ENCODE measurements at places on chromosomes 7 and 10.

- DNase-seq: no peak
Measured at GRCh38 chr7:25289518-25289917, 61.2 kb upstream of the NPVF start.

DNA sequence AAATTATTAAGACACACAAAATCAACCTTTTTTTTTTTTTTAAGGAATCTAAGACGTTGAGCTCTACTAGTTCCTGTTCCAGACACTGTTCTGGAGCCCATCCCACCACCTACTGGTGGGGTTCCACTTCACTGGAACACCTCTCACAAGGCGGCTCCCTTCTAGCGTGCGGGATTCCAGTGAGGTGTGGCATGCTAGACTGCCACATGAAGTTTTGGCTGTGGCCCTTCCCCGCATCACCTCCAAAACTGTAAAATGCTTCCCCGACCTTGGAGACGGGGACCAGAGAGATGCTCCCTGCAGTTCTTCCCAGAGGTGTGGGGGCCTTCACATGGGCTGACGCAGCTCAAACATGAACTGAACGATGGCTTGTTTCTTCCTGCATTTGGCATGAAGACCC lies 12.6 kb downstream of the FAM53B start:
- DNase-seq: no peak

GRCh38 chr10:85976267-85976793 lies 390.3 kb downstream of the GRID1 start:
- no peak for DNase-seq

DNA sequence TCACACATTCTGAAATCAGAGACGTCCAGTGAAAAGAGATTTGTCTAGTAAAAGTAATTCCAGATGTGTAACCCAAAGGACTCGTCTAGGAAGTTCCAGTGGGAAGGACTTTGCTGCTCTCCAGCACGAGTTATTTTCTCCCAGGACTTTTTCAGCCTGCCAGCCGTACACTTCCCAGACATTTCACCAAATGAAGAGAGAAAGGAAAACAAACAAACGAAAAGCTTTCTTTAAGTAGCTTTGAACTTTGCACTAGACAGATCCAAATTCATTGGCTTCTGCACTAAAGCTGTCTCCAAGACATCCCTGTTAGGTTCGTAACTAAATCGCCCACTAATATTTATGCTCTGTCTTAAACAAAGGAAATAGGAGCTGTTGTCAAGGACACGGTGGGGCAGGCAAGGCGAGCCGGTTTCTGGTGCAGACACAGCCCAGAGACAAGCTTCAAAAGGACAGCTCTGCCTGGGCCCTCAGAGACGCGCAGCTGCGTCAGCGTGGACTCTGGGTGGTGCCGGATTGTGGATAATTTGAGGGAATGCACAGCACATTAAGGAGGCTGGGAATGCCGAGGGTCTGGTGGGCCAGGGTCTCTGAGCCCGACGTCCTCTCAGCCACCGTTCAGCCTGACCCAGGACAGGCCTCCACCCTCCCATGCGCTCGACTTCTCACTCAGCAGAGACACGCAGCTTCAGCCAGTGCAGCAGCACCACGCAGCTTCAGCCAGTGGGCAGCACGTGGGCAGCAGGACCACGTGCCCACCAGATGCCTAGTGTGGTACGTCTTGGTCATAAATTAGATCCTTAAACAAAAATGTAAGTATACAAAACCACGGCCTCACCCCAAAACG lies 64.1 kb upstream of the INSIG1 start:
- DNase-seq: no peak

DNA sequence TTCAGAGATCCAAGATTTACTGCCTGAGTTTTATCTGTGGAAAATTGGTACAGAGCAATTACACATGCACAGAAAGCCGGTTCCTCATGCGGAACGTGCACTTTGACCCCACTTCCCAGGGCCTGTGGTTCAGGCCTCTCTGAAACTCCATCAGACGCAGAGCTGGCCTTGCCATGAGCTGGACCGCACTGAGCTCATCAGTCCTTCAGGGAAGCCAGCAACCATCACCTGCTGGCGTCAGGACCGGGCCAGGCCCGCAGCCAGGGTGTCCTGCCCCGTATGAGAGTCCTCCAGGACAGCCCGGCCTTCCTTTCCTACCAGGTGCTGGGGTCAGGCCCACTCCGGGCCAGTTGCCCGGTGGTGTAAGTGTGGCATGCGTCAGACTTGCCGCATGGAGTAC lies 446.5 kb upstream of the FOXK1 start:
- DNase-seq: no peak

Data from stimulated activated CD8-positive, alpha-beta memory T cell treated with anti-CD3 and anti-CD28 coated beads, Interleukin-7, amount 100 ng/mL, for 1 hour (primary cell).